ENCODE measurements at places on chromosomes 5 and 9. TPM values are rescaled to one million over a fixed set of nuclear protein-coding genes. Genes with fewer than 3 reads are reported as not detected.

Gene PCDHGA10
- total RNA-seq, result 7.8 TPM

- H3K36me3 ChIP-seq, result no peaks in the 10 kb centered on the region
- H3K27me3 ChIP-seq, result peaks cover 62% of the 10 kb centered on the region
- H3K27ac ChIP-seq, result peak within 1 kb of the TSS; percentile 44
- H3K4me1 ChIP-seq, result peaks cover 22% of the 10 kb centered on the region
- peak within 1 kb of the TSS; percentile 59 for H3K4me3 ChIP-seq
Measured at GRCh38 chr9:16870596-16871335, at the start of gene BNC2. TSS of gene BNC2 (minus strand) at chr9:16870670. CDS start at chr9:16870648, 22 bp downstream.

DNA sequence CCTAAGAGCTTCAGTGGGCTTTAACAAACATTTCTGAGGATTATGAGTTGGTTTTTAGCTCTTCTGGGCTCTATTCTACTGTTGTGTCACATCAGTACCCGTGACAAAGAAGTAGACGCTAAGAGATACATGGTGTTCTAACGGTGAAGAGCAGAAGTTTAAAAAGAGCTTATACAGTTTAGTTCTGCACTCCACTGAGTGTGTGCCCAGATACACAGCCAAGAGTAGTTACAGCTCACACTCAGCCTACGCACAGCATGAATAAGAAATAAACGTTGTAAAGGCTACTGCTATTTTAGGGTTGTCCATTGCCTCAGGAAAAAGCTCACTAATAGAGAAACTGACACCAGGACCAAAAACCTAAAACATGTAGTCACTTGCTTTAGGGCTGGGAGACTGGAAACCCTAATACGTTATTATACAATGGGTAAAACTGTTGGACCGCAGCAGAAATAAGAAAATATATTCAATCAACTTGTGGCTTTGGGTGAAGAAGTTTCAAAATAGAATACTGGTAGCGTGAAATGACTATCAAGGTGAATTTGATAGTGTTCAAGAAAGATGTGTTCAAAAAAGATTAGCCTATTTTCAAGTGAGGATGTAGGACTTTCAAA lies 34.7 kb downstream of the PSIP1 start:
- no peak overlapping the region for H3K4me3 ChIP-seq
- no peaks in the 10 kb centered on the region for H3K4me1 ChIP-seq
- no peak for DNase-seq
- H3K27me3 ChIP-seq, result no peaks in the 10 kb centered on the region
- no peak overlapping the region for H3K27ac ChIP-seq

Gene NTRK2
- total RNA-seq, result 2.9 TPM

GRCh38 chr5:109956884-109957283 lies 267.2 kb downstream of the MAN2A1 start:
- no peaks in the 10 kb centered on the region for H3K36me3 ChIP-seq
- DNase-seq, result no peak
- H3K4me1 ChIP-seq, result no peaks in the 10 kb centered on the region
- no peak overlapping the region for H3K4me3 ChIP-seq

Gene OR1N1
- total RNA-seq, result not detected

DNA sequence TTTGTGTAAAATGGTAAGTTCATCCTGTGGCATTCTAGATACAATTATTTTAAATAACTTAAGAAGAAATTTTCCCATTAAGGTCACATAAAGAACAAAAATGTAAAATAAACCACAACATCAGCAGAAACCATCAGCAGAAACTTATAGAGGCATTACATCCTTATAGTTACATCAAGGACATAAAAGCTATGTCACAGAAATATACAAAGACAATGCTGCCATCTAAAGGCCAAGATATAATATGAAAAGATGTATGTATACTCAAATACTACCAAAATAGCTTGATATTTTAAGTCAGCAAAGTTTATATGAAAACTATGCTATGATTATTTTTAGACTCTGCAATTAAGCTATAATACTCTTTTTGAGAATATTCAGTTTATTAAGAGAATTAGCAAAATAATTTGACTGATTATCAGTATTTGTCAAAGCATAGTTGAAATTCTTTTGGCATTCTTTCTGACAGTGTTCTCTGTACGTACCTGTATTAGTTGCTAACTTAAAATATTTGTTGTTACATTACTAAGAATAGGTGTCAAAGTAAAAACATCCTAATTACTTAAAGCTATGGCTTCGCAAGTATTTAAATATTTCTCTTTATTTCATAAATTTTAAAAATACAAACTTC lies 36.2 kb downstream of the FBXL17 start:
- no peak overlapping the region for H3K27ac ChIP-seq
- no peaks in the 10 kb centered on the region for H3K4me1 ChIP-seq
- H3K4me3 ChIP-seq, result no peak overlapping the region

DNA sequence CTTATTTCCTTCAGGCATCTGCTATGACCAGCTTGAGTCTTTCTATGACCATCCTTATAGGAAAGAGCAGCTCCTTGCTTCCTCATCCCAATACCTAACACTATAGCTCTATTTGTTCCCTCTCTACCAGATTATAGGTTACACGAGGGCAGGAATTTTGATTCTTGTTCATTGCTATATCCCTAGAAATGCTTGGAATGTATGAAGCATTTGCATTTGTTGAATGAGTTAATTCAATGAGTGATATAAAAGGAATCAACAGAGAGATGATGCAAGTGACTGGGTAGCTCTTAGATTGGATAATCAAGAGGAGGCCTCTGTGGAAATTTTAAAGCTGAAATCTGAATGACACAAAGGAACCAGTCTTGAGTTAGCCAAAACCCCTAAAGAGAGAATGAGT lies 13.9 kb downstream of the ZCCHC9 start:
- no peak overlapping the region for H3K4me3 ChIP-seq
- no peaks in the 10 kb centered on the region for H3K27me3 ChIP-seq
- no peak for DNase-seq

Gene BTNL3
- 0.17 TPM for total RNA-seq

DNA sequence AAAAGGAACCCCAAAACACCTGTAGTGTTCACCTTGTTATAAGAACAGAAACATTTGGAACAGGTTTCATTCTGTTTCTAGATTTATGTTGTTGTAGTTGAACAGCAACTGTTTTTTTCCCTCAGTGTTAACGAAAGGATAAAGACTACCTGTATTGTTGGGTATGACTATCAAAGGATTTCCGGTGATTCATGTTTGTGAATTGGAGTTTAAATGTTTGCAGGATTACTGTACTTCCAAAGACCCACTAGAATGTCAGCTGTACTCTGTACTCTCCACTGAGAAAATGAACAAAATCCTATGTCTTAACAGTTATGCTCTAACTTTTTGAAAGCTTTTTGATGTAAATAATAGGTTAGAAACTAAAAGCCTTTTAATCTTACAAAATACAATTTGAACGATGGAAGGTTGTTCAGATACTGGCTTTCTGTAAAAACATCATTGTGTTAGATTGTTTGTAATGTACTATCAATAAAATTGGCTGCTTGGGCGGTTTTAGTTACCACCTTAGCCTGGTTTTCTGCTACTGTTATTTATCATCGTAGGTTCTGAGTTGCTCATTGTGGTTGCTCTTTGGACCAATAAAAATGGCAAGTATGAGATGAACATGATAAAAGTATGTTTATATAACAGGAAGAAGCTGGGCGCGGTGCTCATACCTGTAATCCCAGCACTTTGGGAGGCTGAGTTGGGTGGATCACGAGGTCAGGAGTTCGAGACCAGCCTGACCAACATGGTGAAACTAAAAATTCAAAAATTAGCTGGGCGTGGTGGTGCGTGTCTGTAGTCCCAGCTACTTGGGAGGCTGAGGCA lies 44.1 kb downstream of the DCP2 start:
- H3K27me3 ChIP-seq, result no peaks in the 10 kb centered on the region
- no peaks in the 10 kb centered on the region for H3K36me3 ChIP-seq
- no peak overlapping the region for H3K4me3 ChIP-seq
- H3K4me1 ChIP-seq, result no peaks in the 10 kb centered on the region

Gene CRHBP
- 1.9 TPM for total RNA-seq

Gene SHISAL2B
- not detected for total RNA-seq

Gene FRMD3
- total RNA-seq, result 92.4 TPM

GRCh38 chr9:135291165-135291564 lies 188.4 kb upstream of the PPP1R26 start:
- no peak for DNase-seq
- no peak overlapping the region for H3K4me3 ChIP-seq
- no peaks in the 10 kb centered on the region for H3K36me3 ChIP-seq
- H3K27ac ChIP-seq, result no peak overlapping the region
- peaks cover 14% of the 10 kb centered on the region for H3K27me3 ChIP-seq

GRCh38 chr5:54969856-54970828 lies 15.3 kb downstream of the ESM1 start:
- no peak overlapping the region for H3K4me3 ChIP-seq
- H3K36me3 ChIP-seq, result no peaks in the 10 kb centered on the region
- H3K27me3 ChIP-seq, result no peaks in the 10 kb centered on the region
- peak; percentile 22 for DNase-seq

GRCh38 chr5:113663879-113664541 lies 150.5 kb downstream of the YTHDC2 start:
- H3K27ac ChIP-seq, result no peak overlapping the region
- no peaks in the 10 kb centered on the region for H3K36me3 ChIP-seq
- H3K27me3 ChIP-seq, result peaks cover 7% of the 10 kb centered on the region
- H3K4me3 ChIP-seq, result no peak overlapping the region
- DNase-seq, result peak; percentile 11

GRCh38 chr5:54944364-54944763 lies 41.0 kb downstream of the ESM1 start:
- DNase-seq, result no peak
- no peaks in the 10 kb centered on the region for H3K4me1 ChIP-seq
- H3K4me3 ChIP-seq, result no peak overlapping the region
- no peaks in the 10 kb centered on the region for H3K36me3 ChIP-seq
- H3K27me3 ChIP-seq, result no peaks in the 10 kb centered on the region

Gene FOXD4L6
- not detected for total RNA-seq

Gene MYORG
- total RNA-seq, result 7.4 TPM

DNA sequence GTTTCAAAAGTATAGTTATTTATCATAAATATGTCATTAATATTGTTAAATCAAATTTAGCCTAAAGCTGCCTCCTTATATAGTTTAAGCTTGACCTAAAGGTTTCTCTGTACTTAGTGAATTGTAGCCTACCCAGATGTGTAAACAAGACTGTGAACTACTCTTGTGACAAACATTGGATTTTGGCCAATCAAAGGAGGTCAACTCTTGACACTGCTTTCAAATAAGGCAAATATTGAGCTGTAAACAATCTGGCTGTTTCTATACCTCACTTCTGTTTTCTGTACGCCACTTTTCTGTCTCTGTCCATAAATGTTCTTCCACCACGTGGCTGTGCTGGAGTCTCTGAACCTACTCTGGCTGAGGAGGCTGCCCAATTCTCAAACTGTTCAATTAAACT lies 51.2 kb downstream of the FXN start:
- DNase-seq, result no peak
- H3K27me3 ChIP-seq, result no peaks in the 10 kb centered on the region
- peak overlapping the region; percentile 24 for H3K27ac ChIP-seq
- H3K36me3 ChIP-seq, result no peaks in the 10 kb centered on the region
- H3K4me3 ChIP-seq, result no peak overlapping the region
- H3K4me1 ChIP-seq, result peaks cover 43% of the 10 kb centered on the region

GRCh38 chr9:87602933-87603643 lies 105.4 kb downstream of the DAPK1 start:
- H3K4me3 ChIP-seq, result no peak overlapping the region
- DNase-seq, result no peak
- H3K27me3 ChIP-seq, result no peaks in the 10 kb centered on the region
- H3K4me1 ChIP-seq, result peaks cover 2% of the 10 kb centered on the region
- no peaks in the 10 kb centered on the region for H3K36me3 ChIP-seq

DNA sequence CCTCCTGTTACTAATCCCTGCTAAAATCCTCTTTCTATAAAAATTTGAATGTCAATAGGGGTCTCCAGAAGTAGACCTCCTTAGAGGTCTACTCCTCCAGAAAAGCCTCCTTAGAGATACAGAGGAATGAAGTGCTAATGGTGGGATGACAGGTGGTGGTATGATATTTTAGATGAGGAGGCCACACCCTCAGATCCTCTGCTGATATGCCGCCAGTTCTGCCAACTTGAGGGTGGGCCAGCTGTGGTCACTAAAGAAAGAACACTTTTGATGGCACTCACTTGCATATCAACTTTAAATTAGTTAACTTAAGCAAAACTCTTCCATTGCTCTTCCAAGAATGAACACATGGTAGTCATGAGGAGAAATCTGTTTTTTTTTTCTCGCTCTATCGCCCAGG lies 16.9 kb upstream of the UBAP2 start:
- H3K4me1 ChIP-seq, result no peaks in the 10 kb centered on the region
- H3K4me3 ChIP-seq, result no peak overlapping the region
- H3K27me3 ChIP-seq, result no peaks in the 10 kb centered on the region
- DNase-seq, result no peak

DNA sequence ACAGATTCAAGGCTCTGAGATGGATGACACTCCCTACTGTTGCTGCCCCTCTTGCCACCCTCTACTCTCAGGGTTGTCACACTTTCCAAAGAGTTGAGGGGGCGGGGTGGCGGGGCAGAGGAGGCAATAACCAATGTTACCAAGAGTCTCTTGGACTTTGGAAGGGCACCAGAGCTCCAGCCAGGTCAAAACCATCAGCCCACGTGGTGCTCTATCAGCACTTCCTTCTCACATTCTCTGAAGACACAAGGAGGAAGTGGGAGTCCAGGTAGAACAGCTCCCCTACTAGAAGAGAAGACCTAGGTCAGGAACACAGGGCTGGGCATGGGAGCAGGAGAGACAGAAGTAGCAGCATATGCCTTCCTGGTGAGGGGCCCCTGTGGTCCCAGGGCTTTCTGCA lies 33.0 kb upstream of the PIK3R1 start:
- H3K4me3 ChIP-seq, result no peak overlapping the region
- DNase-seq, result no peak
- H3K27ac ChIP-seq, result no peak overlapping the region
- no peaks in the 10 kb centered on the region for H3K36me3 ChIP-seq
- H3K27me3 ChIP-seq, result no peaks in the 10 kb centered on the region

DNA sequence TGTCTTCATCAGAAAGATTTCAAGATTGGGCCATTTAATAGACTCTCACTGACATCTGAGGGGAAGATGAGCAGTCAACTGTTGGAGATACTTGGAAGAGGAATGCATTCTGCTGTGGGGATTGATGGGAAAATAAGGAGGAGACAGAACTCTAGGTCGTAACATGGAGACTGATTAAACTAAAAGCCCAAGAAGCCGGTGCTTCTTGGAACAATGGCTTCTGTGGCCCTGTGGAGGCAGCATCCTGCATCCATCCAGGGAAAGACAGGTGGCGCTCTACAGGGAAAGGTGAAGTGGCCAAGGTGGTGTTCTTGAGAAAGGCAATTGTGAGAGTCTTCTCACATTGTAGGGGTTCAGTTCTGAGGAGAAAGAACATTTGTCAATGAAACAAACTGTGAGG lies 31.3 kb downstream of the ZFAND5 start:
- H3K36me3 ChIP-seq, result no peaks in the 10 kb centered on the region
- no peak overlapping the region for H3K27ac ChIP-seq
- H3K4me3 ChIP-seq, result no peak overlapping the region

GRCh38 chr5:164672931-164673694 lies 1167.7 kb downstream of the MAT2B start:
- no peak for DNase-seq
- no peaks in the 10 kb centered on the region for H3K36me3 ChIP-seq
- H3K4me3 ChIP-seq, result no peak overlapping the region
- no peak overlapping the region for H3K27ac ChIP-seq

Gene HIGD2A
- total RNA-seq, result 204 TPM

Gene ADAMTSL2
- total RNA-seq, result 3.3 TPM
